ENCODE measurements at places on chromosomes 3 and 15. TPM values are rescaled to one million over a fixed set of nuclear protein-coding genes. Genes with fewer than 3 reads are reported as not detected.
A peak's percentile ranks its signal among the peaks of the same experiment; 100 is the strongest.

Gene ITIH1
- total RNA-seq: not detected

DNA sequence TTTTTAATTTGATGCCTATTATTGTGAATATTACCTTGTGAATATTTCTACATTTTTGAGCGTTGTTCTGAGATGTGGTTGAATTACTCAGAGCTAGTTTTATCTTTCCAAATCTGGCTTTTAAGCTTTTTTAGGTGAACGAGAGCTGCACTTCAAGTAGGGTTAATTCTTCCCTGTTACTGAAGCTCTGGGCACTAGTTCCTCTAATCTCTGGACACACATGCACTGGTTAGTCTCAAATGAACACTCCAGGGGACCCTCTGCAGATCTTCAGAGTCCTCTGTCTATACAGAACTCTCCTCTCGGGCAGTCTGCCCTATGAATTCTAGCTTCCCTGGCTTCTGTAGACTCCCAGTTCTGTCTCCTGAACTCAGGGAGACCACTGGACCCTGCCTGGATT is 237.5 kb upstream of the TBC1D5 start:
- DNase-seq: no peak

GRCh38 chr3:141859651-141860050 is 16.8 kb upstream of the ATP1B3 start:
- DNase-seq: no peak

- no peak for DNase-seq
Measured at GRCh38 chr3:6825524-6825923, 35.4 kb upstream of the GRM7 start.

Gene MST1R
- total RNA-seq: 6.5 TPM

Gene MST1
- 12.4 TPM for total RNA-seq

DNA sequence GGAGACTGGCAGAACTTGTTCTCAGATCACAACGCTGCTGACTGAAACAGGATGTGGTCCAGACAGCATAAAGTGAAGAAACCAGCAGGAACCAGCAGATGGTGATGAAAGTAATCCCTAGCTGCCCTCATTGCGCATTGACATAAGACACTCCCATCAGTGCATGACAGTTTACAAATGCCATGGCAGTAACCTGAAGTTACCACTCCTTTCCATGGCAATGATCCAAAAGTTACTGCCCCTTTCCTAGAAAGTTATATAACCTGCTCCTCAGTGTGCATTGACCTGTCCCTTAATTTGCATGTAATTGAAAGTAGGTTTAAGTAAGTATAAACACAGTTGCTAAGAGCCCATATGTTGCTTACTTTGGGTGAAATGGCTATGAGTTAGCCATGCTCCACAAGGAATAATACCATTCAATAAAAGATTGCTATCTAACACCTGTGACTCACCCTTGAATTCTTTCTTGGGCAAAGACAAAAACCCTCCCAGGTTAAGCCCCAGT is 149.1 kb upstream of the CD96 start:
- no peak for DNase-seq

GRCh38 chr3:12194209-12194608 is 35.5 kb upstream of the TIMP4 start:
- peak; percentile 68 for DNase-seq

DNA sequence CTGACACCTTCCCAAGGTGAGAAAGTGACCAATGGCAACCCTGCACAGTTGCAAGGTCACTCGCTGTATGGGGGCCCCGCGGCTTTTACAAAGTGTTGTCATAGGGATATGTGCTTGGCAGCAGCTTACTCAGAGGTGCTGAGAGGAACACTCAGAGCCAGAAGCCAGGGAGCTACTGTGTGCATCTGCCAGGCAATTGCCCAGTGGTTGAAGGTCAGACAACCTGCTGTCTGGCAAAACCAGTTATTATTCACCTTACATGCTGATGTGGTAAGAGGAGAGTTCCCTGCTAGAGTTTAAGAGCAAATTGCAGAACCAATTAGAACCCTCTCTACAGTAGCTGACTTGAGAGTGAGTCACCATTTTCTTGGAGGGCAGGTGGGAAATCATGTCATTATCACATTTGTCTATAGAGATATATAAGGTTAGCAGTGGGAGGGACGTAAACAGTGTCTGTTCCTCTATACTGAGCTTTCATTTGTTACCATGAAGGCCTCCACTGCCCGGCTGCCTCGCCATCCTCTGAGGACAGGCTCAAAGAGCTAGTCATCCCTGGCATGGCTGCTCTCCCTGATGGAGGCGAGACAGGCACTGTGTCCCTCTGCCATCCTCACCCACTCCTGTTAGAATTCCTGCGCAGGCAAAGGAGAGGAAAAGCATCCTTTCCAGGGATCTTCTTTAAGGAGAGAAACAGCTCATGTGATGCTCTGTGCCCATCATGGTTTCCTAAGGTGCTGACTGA is 274.4 kb downstream of the PLCL2 start:
- DNase-seq: no peak

Gene EPHA3
- total RNA-seq: 0.04 TPM

Gene ZNF710
- total RNA-seq: 26.8 TPM

DNA sequence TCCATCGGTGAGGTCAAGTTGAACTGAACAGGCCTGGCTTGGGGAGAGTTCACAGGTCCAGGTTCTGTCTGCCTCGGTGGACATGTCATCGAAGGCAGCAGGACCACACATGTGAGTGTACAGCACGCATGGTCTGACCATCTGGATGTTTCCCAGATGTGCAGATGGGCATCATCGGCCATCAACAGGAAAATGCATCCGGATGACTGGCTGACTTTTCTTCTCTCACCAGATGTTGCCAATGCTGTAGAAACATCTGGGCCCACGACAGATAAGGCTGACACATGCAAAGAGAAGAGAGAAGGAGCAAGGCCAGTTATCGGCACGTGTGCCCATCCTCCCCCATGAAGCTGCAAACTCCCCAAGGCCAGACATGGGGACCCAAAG is 45.1 kb downstream of the NOX5 start:
- no peak for DNase-seq

All from kidney epithelial cell (primary cell).